Activated CD4-positive, alpha-beta T cell treated with anti-CD3 and anti-CD28 coated beads for 24 hours (primary cell): ENCODE measurements at places on chromosomes 7 and 10.

DNA sequence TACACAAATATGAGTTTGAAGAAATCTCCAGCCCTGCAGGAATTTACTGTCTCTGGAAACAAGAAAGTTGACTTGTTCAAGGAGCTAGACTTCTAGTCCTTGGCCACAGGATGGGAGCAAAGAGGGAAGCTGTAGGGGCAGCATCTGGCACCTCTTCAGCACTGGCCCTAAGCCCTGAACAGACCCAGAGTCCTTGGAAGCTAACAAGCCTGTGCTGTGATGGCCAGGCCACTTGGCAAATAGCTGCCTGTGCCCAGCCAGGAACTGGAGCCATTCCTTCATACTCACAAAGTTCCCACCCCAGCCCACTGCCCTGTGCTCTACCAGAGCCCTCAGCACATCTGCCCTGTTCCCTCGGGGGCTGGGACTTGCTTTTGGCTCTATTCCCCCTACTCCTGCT lies 9.4 kb upstream of the COL13A1 start:
- no peak for DNase-seq

DNA sequence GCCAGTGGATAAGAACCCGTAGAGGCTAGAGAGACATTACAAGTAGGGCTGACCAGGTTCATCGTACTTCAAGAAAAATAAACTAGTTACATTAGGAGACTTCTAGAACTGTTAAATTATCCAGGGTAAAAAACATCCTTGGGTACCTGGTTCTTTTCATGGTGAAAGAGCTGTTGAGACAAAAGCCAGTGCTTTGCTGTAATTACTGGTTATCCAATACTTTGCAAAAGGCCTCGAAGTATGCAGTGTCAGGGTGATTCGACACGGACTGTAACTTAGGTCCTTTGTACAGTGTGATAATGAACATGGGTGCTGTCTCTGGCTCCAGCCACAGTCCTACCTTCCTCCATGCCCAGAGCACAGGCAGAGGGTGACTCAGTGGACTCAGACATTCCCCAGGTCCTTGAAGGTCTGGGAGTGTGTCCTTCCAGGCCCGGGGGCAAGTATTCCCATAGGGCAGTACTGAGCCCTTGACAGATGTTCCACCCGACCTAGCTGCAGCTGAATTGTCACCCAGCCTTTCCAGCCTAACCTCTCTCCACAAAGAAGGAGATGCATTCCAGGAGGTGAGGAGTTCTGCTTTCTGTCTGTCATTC lies 123.6 kb upstream of the TMEM72 start:
- DNase-seq, result no peak

DNA sequence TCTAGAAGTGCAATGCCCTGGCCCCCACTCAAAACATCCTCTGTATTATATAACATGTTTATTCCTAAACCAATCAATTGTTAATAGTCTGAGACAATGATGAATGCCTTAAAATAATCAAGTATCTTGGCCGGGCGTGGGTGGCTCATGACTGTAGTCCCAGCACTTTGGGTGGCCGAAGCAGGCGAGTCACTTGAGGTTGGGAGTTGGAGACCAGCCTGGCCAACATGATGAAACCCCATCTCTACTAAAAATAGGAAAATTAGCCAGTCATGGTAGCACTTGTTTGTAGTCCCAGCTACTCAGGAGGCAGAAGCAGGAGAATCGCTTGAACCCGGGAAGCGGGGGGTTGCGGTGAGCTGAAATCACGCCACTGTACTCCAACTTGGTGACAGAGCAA lies 29.4 kb upstream of the CACNA2D1 start:
- no peak for DNase-seq

DNA sequence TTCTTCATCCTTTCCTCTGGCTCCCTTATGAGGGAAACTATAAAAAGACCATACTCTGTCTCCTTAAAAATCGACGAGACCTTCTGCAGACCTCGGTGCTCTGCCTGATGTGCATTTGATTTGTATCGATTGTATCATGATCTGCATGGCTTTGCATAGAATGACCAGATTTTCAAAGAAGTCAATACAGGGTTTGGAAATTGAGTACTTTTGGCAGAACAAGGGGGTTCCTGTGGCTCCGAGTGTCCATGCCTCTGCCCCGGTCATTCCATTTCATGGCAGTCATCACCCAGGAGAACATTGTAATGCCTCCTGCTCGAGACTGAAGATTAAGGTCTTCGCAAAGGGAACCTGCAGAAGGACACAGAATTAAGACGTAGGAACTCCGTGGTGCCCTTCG lies 685 bp downstream of the CASP2 start:
- DNase-seq, result no peak

DNA sequence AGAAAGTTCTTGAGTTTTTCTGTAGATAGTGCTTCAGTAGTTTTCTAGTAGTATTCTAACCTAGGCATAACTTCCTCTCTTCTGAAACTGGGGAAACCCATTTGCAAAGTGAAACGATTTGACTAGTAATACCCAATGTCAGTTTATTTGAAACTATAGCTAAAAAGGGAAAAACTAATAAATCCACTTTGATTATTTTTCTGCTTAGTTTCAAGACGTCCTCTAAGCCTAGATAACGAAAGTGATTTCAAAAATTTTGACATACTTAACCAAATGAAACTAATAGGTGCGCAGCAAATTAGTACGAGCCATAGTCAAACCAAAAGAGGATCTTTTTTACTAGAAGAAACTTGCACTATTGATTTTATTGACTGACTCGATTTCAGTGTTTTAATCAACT lies 9.8 kb upstream of the SP8 start:
- DNase-seq, result no peak

DNA sequence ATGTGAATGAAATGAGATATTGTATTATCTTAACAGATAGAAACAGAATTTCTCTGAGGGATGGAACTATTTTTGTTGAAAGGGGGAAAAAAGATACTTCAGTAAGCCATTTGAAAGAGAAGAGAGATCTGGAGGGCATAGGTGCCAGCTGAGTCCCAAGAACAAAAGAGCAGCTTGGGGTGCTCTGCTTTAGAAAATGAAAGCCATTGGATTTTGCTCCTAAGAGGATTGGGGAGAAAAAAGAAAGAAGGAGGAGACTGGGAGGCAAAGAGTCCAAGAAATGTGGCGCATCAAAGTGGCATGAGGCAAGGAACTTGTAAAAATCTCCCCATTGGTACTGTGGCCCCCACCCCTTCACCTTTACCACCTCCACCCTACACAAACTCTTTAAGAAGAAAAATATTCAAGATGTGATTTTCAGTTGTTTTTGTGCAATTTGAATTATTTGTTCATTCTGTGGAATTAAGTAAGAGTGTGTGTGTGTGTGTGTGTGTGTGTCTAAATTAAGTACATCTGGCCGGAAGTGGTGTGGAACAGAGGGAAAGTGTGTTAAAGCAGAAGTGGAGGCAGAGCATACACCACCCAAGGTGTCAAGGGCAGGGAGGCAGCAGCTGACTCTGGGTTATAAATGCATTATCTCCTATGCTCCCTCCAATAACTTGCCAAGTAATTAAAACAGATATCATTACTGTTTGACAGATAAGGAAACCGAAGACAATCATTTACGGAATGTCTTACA lies 9.9 kb upstream of the GNAI1 start:
- DNase-seq, result no peak

DNA sequence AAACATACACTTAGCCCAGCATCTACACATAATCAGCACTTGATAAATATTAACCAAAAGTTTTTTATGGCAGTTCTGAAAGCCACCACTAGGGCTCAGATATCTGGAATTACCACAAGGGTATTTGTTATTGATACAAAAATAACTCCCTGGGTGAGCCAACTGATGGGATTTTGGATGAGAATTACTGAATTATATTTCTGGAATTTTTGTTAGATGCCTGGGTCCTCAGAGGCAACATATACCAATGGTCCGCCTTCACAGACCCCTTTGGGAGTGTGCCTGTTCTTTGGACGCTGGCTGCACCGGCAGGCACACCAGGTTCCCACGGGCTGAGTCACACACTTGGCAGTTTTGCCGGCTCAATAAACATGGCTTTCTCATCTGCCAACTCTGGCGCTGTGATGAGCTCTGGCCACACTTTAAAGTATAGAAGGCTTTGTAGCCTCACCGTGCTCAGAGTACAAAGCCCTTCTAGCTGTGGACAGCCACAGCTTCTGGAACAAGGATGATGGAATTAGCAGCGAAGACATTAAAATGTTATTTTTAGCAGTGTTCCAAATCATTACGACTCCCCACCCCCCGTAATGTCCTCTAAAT lies 24.5 kb upstream of the EEPD1 start:
- DNase-seq, result no peak

GRCh38 chr10:75399461-75400162 lies 2.0 kb downstream of the ZNF503 start:
- no peak for DNase-seq

DNA sequence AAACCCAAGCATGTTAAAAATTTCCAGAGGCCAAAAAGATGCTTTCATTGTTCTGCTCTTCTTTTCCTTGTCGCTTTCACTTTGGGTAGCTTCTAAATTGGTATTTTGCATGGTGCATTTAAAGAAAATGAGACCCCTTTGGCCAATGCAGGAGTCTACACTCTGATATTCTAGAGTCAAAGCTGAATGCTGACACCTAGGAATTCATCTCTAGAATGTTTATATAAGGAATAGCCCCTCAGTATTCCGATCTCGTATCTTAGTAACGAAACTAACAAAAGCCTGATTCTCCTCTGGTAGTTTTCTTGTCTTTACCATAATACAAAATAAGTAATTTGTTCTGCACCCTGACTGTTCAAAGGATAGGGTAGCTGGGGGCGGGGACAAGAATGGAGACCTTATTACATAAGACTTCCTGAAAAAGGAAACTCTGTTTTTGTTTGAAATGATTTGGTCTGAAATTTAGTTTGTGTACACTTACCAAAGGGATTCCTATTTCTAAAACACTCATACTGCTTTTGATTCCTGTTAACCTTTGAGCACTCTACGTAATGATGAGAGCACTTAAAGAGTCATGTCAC lies 17.1 kb downstream of the IKZF1 start:
- no peak for DNase-seq
